Stimulated activated CD4-positive, alpha-beta T cell treated with anti-CD3 and anti-CD28 coated beads, TNF-alpha, amount 100 ng/mL, for 1 hour (primary cell): ENCODE measurements at places on chromosomes 11 and 22.
A peak's percentile ranks its signal among the peaks of the same experiment; 100 is the strongest.

DNA sequence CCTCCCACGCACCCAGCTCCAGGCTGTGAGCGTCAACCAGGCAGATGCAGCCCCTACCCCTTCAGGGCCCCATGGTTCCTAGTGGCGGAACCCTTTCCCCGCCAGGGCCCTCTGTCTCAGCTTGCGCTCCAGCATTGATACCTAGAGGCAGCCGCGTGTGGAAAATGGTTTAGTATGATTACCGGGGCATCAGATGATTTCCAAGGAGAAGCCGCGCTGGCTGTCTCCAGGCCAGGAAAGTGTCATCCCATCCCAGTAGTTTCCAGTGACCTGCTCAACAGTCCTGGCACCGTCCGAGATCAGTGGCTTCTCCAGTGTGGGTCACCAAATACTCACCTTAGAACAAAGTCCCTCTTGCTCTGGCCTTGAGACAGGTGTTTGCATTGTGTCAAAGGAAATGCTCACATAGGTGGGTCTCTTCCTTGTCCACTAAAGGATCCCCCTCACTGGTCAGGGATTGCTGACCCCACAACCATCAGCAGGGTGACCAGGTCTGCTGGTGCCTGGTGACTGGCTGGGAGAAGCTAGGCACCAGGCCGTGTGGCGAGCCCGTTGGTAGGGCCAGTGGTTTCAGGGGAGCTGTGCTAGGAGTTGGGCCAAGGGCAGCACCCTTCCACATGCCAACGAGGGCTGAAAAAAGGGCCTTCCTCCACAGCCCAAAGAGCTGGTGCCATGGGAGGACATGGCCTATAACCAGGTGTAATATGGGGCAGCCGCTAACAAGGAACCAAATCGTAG lies 109.4 kb downstream of the MORC2 start:
- DNase-seq: no peak

GRCh38 chr22:49553518-49554295 lies 274.0 kb downstream of the BRD1 start:
- DNase-seq: no peak

DNA sequence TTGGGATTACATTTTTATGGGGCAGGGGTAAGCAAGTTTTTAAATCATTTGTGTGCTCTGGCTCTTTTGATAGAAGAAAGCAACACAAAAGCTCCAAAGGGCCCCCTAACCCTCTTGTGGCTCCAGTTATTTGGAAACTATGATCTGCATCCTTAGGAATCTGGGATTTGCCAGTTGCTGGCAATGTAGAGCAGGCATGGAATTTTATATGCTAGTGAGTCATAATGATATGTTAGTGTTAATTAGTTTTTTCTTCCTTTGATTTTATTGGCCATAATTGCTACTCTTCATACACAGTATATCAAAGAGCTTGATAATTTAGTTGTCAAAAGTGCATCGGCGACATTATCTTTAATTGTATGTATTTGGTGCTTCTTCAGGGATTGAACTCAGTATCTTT lies 10.1 kb downstream of the RAG1 start:
- no peak for DNase-seq

- no peak for DNase-seq
Measured at GRCh38 chr11:468493-468892, 18.4 kb downstream of the PTDSS2 start.

- no peak for DNase-seq
Measured at GRCh38 chr11:47672283-47672730, 29.9 kb upstream of the MTCH2 start.

- DNase-seq: no peak
Measured at GRCh38 chr22:45884201-45885062, 92.5 kb downstream of the WNT7B start.

DNA sequence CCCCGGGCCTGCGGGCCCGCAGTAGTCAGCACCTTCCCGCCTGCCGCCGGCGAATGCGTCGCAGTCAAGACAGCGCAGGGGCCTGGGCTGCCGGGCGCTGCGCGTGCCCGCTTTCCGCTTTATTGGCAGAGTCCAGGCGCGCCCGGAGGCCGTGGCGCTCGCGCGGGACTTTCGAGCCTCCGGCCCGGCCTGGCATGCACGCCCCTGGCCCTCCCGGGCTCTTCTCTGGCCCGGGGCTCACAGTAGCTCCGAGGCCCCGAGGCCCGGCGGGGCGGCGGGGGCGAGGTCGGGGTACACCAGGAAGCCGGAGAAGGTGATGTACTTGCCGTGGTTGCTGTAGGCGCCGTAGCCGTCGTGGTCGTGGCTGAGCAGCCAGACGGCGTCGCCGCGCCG lies 3.1 kb downstream of the FAM180B start:
- DNase-seq: no peak

GRCh38 chr11:83456075-83456474 lies 169.9 kb upstream of the CCDC90B start:
- no peak for DNase-seq

DNA sequence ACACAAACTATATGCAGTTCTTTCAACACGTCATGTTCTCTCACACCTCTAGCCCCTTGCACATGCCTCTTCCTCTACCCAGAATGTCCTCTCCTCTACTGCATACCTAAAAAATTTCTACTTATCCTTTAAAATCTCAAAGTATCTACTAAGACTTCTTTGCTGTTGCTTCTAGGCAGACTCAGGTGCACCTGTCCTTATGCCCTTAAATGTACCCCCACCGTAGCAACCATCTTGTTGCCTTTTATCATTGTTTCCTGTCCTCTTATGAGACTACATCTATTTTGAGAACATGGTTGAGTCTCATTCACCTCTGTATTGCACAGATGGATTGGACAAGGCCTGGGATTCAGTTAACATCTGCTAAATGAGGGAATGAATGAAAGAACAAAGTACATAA lies 134.1 kb downstream of the SERGEF start:
- no peak for DNase-seq

GRCh38 chr11:44899959-44900358 lies 50.7 kb downstream of the TP53I11 start:
- DNase-seq: peak; percentile 15

DNA sequence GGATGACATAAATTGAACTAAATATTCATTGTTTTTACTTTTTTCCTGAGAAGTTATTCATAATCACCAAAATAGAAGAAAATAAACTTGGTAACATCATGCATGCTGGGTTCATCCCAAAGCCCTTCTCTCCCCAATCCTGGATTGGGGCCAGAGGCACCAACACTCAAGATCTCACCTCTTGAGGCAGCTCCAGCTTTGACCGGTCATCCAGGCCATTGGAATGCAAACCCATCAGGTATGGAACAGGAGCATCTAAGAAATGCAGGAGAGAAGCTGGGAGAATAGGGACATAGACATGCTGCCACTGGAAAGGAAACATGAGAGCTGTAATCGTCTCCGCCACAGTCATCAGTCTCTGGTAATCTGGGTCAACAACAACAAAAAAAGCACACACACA lies 71.8 kb downstream of the DENND5A start:
- no peak for DNase-seq

DNA sequence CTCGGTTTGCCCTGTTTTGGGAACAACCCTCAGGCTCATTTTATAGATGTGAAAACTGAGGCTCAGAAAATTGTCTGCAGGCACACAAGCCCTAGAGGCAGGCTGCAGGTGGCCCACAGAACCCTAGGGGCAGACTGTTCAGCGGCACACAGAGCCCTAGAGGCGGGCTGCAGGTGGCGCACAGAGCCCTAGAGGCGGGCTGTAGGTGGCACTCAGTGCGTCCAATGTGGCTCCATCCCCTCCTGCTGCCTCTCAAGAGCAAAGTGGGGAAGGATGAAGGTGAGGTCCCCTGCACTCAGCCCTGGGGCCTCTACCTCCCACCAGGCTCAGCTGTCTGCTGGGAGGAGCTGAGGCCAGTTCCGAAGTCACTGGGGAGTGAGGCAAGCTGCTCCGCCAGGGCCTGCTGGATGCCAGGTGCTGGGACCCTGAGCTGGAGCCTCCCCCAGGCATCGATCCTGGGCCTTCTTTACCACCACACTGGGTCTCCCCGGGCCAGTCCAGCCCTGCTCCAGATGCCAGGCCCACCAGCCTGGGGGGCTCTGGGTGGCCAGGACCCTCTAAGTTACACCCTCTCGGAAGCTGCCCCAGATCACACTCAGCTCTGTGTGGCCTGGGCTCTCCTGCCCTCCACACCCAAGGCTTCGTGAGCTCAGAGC lies 2.3 kb downstream of the ACY3 start:
- no peak for DNase-seq

DNA sequence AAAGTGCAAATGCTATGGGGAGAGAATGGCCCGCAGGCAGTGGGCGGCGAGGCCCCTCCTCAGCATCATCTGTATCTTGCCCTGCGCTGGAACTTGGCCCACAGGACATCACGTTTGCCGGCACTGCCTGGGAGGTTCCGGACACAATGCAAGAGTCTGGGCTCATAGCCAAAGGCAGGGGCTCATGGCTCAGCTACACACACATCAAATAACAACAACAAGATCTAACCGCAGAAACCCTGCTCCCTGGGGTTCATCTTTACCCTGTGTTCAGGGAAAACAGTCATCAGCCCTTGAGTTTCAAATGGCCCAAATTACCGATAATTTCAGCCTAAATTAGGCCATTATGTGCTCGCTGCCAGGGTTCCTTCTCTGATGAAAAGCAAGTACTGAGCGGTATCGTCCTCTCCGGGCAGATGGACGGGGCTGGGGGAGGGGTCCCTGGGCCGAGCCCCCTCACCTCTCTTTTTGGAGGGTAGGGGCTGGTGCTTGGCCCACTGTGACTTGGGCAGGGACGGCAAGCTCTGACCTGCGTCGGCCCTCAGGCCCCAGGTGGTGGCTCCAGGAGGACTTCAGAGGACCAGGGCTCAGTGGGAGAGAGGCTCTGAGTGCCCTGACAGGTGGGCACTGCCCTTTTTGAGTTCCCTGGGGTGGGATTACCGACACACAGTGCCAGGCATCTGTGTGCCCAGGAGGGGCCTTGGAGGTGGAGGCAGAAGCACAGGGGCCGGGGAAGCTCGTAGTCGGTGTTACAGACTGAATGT lies 25.0 kb upstream of the GAL start:
- DNase-seq: no peak

- DNase-seq: no peak
Measured at GRCh38 chr22:48262596-48263430, 1500.4 kb downstream of the TBC1D22A start.

GRCh38 chr11:21603886-21604285 lies 589.0 kb upstream of the ANO5 start:
- no peak for DNase-seq

- DNase-seq: no peak
Measured at GRCh38 chr11:7530013-7530640, 16.3 kb downstream of the PPFIBP2 start.

DNA sequence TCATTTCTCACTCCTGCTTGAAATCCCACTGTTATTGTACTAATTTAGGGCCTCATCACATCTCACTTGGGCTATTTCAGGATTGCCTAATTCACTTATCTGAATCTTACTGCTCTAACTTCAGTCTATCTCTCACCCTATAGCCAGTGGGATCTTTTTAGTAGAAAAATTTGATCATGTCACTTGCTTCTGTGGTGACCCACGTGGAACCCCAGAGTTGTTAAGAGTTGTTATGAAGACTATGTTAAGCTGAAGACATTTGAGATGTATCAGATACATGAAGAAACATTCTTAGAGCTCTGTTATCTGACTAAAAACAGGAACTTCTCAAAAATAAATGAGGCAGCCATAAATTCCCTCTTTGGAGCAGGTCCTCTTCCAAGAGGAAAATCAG lies 1375.6 kb upstream of the TENM4 start:
- DNase-seq: no peak

DNA sequence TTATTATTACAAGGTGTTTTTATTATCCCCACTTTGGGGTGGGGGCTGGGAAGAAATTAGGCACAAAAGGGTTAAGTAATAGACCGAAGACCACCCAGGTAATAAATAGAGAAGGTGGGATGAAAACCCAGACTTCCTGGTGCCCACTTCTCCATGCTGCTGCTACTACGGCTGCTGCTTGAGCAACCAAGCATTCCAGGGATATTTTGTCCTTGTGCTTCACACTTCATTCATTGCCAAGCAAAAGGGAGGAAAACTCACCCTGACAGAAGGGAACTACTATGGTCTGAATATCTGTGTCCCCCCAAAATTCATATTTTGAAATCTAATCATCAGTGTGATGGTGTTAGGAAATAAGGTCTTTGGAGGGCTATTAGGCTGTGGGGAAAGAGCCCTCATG lies 470.9 kb upstream of the API5 start:
- DNase-seq: no peak

- no peak for DNase-seq
Measured at GRCh38 chr22:41257696-41258095, 17.0 kb upstream of the CHADL start.

DNA sequence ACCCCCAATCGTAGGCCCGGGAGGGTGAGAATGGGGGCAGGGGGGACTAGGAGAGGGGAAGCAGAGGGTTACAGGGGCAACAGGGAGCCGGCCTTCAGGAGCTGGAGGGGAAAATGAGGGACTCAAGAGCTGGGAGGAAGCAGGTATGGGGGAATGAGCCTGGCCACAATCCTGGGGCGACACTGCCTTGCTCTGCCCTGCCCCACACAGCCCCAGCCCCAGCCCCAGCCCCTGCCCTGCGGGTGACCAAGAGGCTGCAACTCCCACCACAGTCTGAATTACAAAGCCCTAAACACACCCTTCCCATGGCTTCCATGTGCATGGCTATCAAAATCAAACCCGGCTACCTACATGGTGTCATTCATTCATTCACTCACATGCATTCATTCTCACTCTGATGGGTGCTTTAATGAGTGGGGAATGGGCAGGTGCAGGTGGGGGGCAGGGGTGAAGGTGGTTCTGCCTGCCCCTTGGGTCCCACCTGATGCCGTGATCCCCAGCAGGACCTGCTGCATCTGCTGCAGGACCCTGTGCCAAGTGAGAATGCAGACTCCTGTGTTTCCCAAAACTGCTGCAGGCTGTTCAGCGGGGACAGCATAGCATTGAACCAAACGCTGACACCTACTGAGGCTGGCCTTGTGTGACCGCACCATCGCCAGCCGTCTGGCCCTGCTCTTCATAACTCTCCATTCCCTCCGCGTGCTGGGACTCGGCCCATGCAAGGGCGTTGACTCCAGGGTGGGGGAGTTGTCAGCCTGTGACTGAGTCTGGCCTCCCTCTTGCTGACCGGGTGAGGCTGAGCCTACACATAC lies 9.5 kb upstream of the LINC01488 start:
- DNase-seq: no peak

- no peak for DNase-seq
Measured at GRCh38 chr11:8684600-8685290, 2.2 kb downstream of the RPL27A start.

DNA sequence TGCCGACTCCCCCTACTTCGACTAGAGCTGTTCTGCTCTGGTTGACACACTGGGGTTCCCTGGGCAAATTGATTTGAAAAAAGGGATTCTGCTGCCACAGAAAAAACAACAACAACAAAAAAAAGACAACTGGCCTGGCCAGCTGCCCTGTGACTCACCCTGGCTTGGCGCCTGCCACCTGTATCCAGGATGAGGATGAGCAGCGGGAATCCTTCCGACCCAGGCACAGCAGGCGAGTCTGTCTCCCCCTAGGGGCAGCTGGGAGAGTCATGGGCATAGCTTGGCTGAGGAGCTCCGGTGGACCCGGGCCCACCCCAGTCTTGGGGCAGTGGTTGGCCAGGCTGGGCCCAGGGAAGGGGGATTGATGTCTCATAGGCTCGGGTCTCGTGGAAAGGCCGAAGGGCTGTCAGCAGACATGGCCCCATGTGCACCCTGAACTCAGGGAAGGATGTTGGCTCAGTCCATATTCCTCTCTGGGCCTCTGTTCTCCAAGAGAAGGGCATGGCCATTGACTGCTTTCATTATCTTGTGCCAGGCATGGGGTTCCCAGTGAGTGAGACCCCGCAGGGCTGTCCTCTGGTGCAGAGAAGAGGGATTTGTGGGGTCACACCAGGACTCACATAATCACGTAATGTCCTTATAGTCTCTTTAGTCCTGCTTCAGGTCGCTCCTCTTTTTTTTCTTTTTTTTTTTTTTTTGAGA lies 10.4 kb upstream of the SUN2 start:
- DNase-seq: no peak

GRCh38 chr11:9815486-9816136 lies 151.7 kb downstream of the SWAP70 start:
- DNase-seq: no peak
